ENCODE measurements at places on chromosomes 7 and 10.

- DNase-seq: no peak
Measured at GRCh38 chr7:116227678-116228239, 17.4 kb downstream of the TES start.

- DNase-seq: no peak
Measured at GRCh38 chr7:138478499-138478908, 18.4 kb downstream of the TRIM24 start.

GRCh38 chr7:20290505-20291111 is 40.1 kb upstream of the ITGB8 start:
- no peak for DNase-seq

GRCh38 chr10:5458425-5458824 is 40.9 kb downstream of the CALML5 start:
- no peak for DNase-seq
